ENCODE measurements at places on chromosomes 12 and 14.

DNA sequence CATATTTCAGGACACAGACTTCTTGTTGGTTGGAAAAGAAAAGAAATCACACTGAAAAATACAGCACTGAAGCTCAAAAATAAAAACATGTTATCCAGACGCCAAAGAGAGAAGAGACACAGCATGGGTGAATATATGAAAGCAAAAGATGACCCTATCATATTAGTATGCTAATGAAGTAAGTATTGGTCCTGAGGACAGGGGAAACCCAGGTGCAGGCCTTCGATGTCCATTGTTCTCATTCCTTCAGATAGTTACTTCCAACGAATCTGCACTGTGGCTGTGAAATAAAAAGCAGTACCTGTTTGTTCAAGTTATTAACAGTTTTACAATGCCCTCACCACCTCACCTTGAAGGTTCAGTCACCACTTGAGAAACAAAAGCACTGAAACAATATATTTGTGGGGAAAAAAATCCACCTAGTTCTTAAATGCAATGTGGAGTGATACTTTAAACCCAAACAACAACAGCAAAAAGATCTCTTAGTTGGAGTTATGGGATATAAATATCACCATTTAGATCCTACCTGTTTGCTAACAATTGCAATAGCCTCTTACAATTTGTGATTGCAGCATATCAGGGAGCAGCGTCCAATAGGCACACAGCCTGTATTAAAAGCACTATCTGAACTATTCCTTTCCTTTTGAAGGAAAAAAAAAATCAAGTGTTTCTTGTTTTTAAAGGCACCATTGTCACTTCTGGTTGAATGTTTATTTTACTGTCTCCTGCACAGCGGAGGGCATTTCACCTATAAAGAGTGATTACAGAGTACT, 188.1 kb downstream of the BCAT1 start:
- no peak for DNase-seq

- no peak for DNase-seq
Observed at GRCh38 chr12:46628176-46628575, 197.6 kb downstream of the SLC38A4 start.

DNA sequence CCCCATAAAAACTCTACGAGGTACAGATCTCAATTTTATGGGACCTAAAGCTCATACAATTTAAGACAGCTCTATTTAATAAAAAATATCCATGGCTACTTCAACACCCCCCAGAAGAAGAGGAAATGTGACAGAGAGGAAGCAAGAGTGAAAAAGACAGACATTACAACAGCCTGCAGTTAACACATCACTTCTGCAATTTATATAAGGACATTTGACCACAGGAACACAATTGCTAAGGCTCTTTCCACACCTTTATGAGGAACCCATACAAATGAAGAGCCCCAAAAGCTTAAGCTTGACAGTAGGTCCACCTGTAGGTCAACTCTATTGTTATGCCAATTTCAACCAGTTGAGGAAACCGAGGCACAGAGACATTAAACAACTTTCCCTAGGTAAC, 5.6 kb downstream of the OR10P1 start:
- no peak for DNase-seq

- DNase-seq, result no peak
Observed at GRCh38 chr12:77615332-77615731, 215.4 kb upstream of the NAV3 start.

GRCh38 chr12:16913832-16914490, 308.0 kb upstream of the LMO3 start:
- no peak for DNase-seq

- no peak for DNase-seq
Observed at GRCh38 chr14:99628887-99629618, 15.9 kb upstream of the HHIPL1 start.

- DNase-seq, result no peak
Observed at GRCh38 chr14:94089479-94089878, 8.4 kb downstream of the IFI27L1 start.

- DNase-seq, result no peak
Observed at GRCh38 chr12:58412461-58413060, 471.2 kb downstream of the ATP23 start.

- peak; percentile 95 for DNase-seq
Observed at GRCh38 chr12:103560604-103561101, 26.4 kb upstream of the STAB2 start.

DNA sequence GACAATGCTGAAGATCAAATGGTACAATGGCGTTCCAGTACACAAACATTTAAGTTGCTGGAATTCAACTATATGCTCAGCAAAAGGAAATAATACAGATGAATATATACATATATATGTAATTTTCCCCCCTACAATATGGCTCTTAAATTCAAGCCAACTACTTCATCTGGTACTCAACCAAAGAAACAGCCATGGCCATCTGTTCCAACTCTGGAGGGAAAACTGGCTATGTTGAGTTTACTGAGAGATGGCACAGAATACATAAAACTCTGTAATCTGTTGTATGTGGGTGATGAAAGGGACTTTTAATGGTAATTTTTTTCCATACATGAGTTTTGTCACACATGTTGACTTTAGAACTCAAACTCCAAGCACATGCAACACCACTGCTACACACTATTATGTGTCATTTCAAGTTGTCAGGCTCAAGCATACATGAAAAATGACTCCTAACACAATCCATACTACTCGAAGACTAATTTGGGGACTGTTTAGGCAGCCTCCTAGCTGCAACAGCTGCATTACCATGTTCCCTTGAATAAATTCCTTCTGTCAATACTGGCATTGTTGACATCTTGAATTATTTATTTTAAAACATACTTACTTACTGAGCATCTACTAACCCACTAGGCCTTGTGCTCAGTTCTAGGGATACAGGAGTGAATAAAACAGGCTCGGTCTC, 38.2 kb upstream of the MAP3K9 start:
- DNase-seq, result no peak

DNA sequence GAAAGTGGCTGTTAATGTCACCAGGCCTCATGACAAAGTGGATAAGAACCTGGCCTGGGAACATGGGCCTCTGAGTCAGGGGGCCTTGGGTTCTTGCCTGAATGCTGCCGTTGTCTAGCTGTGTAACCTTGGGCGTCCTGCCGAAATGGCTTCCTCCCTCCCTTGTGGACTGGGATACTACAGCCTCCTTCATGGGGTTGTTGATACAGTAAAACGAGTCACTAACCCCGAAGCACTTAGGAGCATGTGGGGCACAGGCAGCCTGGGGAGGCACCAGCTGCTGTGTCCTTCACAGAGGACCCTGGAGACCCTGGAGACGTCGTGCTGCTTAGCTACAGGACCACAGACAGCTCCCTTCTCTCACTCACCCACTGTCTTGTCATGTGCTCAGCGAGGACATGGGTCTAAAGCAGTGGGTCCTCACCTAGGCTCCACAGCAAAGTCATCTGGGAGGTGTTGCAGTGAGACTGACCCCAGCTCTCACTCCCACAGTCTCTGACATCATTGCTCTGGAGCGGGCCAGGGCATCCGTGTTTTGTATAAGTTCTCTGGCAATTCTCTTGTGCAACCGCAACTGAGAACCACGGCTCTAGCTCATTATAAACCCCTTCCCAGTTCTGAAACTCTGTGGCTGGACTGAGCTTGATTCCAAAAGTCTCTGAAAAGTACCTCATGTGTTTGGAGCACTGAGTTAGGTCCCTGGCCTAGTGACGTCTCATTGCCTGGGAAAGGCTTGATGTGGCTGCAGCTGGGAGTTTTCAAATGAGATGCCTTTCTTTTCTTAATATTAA, 42.1 kb downstream of the SERPINA3 start:
- no peak for DNase-seq

DNA sequence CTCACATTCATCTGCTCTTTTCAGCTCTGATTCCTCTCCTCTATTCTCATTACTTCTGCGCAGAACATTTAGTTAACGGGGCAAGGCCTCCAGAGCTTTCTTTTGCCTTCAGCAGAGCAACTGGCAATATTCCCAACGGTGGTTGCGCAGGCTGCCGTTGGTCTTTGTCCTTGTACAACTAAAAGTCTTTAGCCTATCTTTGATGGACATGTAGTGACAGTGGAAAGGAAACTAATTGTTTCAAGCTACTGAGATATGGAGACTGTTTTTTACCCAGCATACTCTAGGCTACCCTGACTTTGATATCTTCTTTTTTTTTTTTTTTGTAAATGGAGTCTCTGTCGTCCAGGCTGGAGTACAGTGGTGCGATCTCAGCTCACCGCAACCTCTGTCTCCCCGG, 12.6 kb downstream of the R3HDM2 start:
- no peak for DNase-seq

- DNase-seq, result no peak
Observed at GRCh38 chr14:103030741-103031565, 26.4 kb downstream of the CDC42BPB start.

- no peak for DNase-seq
Observed at GRCh38 chr12:123000578-123000977, 20.1 kb downstream of the ARL6IP4 start.

DNA sequence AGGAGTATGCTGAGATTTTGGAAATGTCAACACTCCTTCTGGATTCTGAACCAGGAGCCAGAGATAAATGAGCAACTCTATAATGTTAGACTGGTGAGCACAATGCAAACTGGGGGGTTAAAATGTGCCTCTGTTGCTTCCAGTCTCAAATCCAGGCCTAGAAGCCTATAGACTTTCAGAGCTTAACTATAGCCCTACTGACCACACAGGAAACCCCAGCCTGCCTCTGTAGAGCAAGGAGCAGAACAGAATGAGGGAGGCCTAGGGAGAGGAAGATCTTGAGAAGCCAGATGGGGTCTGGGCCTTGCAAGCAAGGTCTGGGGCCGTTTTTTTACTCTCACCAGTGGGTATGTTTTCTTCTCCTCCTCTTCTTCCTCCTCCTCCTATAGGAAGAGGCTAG, 225.4 kb upstream of the KITLG start:
- DNase-seq, result no peak

GRCh38 chr12:49922349-49923034, 18.8 kb upstream of the FAIM2 start:
- DNase-seq, result no peak

DNA sequence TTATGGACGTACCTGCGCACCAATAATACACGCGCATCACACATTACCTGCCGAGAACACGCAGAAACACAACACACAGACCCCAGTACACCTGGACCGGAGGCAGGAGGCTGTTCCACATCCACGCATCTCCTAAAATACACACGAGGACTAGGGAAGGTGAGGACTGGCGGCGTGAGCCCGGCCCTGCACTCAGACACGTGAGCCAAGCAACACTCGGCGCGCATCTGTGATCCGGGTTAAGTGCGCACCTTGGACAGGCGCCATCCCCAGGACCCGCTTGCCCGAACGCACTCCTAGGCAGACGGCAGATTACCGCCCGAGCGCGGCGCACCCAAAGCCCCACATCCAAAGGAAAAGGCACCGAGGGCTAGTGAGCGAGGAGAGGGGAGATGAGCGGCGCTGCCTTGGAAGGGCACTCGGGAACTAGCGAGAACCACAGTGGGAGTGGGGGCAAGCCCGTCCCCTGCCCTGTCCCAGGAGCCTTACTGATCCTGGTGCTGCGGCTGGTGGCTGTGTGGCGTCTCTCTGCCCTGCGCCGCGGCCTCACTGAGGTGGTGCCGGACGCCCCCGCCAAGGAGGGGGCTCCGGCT, 417 bp downstream of the GLS2 start:
- DNase-seq, result no peak

GRCh38 chr14:98470663-98471062, 801.3 kb downstream of the BCL11B start:
- DNase-seq, result no peak

GRCh38 chr14:99548255-99548654, 55.8 kb downstream of the CCDC85C start:
- DNase-seq, result no peak

DNA sequence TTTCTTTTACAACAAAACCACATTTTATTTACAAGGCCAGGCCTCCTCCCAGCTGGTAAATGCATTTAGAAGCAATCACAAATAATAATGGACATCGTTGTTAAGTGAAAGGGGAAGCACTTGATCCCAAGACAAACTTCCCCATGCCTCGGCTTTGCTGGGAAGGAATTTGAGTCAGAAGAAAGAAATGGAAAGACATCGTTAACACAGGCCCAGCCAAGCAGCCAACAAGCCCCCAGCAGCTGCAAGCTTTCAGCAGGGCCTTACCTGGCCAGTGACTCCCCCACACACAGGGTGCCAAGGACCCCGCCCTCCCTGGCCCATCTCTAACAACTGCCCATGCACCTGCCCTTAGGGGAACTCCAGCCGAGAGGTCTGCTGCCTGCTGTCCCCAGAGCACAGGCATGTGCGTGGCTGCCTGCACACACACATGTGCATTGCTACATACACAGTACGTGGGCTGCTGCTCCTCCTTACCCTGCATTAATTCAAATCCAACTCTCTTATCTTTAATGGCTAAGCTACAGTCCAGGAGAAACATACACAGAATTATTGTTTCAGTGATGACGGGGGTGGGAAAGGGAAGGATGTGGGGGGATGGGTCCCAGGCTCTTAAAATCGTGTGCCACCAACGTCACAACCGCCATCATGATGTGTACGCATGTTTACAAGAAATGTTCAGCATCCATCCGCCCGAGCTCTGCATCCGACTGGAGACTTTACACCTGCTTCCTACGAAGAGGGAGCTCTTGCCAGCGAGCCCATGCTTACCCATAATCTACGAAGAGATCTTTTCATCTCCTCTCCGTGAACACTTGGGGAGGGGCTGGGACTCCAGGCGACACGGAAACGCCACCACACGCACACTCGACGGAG, 9.8 kb downstream of the BCL11B start:
- no peak for DNase-seq

GRCh38 chr12:57865084-57865751, 18.7 kb upstream of the CTDSP2 start:
- DNase-seq, result peak; percentile 80

- DNase-seq, result no peak
Observed at GRCh38 chr12:49897276-49897675, 6.4 kb downstream of the FAIM2 start.

GRCh38 chr12:82870771-82871377, 184.2 kb downstream of the TMTC2 start:
- no peak for DNase-seq

DNA sequence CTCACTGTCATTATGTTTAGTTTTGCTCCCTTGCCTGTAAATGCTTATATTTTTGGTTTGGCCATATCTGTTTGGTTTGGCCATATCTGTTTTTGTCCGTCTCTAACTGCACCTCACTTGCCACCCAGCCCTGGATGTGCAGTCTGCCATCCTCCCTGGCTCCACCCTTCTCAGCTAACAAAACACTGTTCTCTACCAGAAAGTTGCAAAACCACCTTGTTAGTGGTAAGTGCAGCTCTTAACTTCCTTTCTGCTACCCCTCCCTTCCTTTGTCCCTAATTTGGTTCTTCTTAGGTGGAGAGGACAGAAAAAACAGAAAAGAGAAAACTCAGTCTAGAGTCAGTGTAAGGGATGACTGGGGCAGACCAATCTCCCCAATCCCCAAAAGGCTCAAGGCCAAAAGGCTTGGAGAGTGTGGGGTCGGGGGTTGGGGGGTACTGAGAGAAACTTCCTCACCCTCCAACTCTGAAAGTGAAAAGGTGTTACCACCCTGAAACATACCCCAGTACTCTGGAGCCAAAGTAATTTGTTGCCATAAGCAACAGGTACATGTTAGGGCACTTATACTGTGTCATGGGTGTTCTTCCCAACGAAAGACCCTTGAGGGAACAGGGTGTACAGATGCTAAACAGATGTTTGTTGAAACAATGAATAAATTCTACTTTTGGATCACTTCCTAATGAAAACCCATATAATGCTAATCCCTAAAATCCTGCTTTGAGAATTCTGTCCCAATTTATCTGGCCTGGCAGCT, 5.0 kb downstream of the BIN2 start:
- no peak for DNase-seq

- DNase-seq, result peak; percentile 42
Observed at GRCh38 chr12:121966959-121967358, 48.6 kb downstream of the CFAP251 start.

GRCh38 chr14:101115652-101116051, 212.1 kb upstream of the RTL1 start:
- no peak for DNase-seq
